ENCODE measurements at places on chromosomes 6 and 20.
A peak's percentile ranks its signal among the peaks of the same experiment; 100 is the strongest.

DNA sequence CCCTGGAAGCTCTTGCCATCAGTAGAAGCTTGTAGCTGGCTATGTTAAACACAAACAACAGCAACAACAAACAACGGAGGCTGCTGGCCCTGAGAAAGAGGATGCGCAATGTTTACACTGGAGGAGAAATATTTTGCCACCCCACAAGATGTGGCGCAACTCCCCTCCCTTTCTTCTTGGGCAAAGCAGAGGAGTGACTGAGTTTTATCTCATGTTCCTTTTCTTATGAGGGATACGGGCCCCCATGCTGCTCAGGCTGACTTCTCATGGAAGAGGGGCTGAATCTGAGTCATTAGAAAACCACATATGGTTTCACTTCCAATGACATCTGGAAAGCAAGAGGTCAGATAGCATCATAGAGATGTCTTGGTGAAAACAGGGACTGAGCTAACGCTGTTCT, 75.9 kb upstream of the HDDC2 start:
- DNase-seq, result no peak

GRCh38 chr6:26233649-26234420, 131.2 kb upstream of the BTN3A2 start:
- DNase-seq, result peak; percentile 48

DNA sequence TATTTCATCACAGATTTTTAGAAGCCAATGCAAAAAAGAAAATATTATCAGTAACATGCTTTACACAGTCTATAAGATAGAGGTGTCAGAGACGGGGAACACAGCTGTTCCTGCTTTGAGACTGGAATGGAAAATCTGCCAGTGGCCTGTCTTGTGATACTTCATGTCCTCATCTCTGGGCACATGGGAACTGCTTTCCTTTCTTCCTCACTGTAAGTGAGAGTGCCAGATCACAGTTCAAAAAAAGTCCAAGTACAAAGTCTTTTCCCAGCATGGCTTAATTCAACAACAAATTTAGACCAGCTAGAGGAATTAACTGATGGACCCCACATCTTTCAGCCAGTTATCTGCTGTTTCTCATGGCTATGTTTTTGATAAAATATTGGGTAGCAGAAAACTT, 490.4 kb downstream of the CDKAL1 start:
- DNase-seq, result no peak

DNA sequence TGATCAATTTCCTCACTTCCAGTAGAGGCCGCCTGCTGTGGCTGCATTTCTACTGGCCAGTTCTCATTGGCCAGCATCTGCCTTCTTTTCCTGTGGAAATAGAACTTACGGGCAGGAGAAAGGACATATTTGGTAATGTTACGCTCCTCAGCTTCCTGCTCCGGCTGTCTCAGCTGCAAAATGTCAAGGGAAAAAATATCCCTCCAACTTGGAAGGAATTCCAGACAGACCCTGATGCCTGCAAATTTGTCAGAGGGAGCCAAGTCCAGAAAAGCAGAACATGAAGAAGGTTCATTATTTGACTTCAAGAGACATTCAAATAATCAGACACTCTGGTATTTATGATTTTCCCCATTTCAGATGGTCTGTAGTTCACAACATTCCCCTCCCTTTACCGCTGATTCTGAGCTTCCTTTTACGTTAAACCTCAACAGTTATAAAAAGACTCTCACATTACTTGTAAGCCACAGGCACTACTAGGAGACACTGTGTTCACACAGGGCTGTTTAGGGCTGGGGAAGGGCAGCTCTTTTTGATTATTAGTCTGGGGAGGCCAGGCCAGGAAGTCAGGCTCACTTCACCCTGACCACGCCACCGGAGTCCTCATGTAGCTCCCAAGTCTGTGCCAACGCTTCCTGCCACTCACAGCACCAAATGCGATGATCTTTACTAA, 179.6 kb upstream of the CCN2 start:
- DNase-seq, result no peak

- no peak for DNase-seq
These were observed 79.5 kb upstream of the VSTM2L start for GRCh38 chr20:37823296-37823980.

GRCh38 chr6:122869437-122870024, 80.5 kb downstream of the SMPDL3A start:
- no peak for DNase-seq

DNA sequence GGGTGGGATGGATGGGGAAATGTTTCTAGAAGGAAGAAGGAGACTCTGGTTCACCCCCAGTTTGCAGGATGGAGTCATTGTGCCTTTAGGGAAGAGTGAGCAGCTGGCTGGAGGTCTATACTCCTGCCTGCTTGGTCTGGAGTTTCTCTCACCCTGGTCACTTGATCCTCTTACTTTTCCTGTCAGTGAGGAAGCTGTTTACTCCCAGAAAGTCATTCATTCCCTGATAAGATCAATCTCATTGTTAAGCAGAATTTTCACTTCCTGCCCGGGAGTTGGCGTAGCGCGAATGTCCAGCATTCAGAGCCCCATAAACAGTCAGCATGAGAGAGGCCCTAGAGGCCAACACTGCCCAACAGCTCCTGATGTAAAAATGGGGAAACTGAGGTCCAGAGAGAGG, 70.4 kb upstream of the SIRPA start:
- DNase-seq, result no peak

GRCh38 chr20:40926928-40927327, 101.7 kb upstream of the TOP1 start:
- DNase-seq, result no peak

GRCh38 chr20:35166242-35166830, 5.5 kb upstream of the PROCR start:
- DNase-seq, result no peak

- no peak for DNase-seq
These were observed 110.8 kb downstream of the EDN3 start for GRCh38 chr20:59411170-59411569.

DNA sequence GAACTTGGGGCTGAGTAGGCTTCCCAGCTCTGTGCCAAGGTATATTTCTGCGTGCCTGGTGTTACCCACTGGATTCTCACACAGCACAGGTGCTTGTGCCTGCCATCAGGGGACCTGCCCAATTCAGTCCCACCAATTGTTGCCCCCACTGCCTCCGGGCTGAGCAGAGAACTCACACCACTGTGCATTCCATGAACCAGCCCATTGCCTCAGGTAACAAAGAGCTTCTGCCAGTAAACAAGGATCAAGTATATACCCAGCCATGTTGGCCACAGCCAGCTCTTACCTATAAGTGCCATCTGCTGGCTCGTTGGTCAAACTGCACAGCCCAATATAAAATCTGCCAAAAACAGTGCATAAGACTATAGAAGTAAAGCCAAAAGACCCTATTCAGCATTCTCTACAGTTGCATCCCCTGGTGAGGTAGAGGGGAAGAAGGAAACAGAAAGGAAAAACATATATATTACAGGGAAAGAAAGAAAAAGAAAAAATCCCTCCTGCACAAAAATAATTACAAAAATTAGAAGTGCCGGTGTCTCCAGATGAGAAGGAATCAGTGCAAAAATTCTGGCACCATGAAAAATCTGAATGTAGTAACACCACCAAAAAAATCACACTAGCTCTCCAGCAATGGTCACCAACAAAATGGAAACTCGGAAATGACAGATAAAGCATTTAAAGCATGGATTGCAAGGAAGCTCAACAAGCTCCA, 241.4 kb downstream of the IBTK start:
- no peak for DNase-seq

DNA sequence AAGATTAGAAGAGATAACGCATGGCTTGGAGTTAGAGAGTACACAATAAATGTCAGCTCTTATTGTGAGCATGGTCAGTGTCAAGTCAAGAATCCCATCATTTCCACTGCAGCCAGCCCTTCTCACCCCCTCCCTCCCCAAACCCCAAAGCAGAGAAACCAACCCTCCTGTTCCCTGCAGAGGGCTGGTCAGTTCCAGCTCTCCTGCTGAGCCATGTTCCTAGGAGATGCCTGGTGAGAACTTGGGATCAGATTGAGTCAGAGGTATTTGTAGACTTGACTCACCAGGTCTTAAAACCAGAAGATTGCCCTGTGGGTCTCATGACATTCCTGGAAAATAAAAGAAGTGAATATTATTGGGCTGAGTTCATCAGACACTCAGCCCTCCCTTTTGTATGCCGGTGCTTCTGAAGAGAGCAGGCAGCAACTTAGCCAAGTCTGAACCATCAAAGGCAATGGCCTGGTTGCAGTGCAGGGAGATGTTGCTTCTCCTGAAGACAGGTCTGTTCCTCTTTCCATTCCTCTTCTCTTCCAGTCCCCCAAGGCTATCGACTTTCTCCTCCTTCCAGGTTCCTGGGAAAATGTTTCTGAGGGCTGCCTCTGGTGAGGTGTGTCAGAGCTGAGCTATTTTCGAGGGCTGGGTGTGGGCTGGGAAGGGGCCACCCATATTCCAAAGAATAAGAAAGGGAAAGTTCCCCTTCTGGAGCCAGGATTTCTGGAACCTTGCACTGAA, 278.2 kb upstream of the SUPT3H start:
- DNase-seq, result no peak

DNA sequence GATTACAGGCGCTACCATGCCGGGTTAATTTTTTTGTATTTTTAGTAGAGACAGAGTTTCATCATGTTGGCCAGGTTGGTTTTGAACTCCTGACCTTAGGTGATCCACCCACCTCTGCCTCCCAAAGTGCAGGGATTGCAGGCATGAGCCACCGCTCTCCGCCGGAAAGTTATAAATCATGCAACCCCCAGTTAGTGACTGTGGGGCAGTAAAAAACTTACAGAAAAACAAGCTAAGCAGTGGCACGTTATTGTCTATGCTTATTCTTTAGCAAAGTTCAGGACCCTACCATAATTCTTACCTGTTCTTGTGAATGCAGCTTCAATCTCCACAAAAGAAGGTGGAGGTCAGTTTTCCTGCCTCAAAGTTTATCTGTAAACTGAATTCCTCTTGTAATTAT, 47.5 kb upstream of the BTN3A2 start:
- DNase-seq, result no peak

DNA sequence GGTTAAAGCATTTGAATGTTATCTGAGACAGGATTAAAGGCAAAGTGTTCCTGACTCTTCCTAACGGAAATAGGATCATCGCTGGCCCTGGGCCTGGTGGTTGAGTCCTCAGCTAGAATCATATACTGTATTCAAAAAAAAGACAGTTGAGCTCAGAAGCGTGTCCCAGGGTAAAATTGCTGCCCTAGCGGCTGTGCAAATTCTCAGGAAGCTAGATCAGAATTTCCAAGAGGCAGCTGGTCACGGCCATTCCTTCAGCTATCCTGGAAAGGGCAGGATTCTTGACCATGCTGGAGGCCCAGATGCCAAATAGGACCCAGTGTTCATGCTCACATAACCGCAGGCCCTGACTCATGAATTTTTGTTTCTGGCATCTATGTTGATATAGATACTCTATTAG, 67.4 kb downstream of the STMND1 start:
- no peak for DNase-seq

GRCh38 chr20:58005581-58006345, 222.7 kb downstream of the ANKRD60 start:
- DNase-seq, result no peak

- no peak for DNase-seq
These were observed 140.3 kb downstream of the CEP57L1 start for GRCh38 chr6:109235481-109236038.

DNA sequence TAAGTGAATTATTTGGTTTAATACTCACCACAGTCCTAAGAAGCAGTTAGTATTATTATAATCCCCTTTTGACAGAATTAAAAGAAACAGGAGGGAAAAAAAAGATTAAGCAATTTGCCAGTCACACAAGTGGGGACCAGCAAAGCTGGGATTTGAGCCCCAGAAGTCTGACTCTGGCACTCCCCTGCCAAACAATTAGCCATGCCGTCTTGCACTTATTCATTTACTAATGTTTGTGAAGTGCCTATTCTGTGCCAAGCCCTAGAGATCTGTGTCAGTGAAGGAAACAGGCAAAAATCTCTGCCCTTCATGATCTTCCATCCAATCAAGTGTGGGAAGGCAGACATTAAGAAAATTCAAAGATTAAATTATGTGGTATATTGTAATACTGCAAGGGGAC, 126.0 kb upstream of the TOP1 start:
- DNase-seq, result no peak

DNA sequence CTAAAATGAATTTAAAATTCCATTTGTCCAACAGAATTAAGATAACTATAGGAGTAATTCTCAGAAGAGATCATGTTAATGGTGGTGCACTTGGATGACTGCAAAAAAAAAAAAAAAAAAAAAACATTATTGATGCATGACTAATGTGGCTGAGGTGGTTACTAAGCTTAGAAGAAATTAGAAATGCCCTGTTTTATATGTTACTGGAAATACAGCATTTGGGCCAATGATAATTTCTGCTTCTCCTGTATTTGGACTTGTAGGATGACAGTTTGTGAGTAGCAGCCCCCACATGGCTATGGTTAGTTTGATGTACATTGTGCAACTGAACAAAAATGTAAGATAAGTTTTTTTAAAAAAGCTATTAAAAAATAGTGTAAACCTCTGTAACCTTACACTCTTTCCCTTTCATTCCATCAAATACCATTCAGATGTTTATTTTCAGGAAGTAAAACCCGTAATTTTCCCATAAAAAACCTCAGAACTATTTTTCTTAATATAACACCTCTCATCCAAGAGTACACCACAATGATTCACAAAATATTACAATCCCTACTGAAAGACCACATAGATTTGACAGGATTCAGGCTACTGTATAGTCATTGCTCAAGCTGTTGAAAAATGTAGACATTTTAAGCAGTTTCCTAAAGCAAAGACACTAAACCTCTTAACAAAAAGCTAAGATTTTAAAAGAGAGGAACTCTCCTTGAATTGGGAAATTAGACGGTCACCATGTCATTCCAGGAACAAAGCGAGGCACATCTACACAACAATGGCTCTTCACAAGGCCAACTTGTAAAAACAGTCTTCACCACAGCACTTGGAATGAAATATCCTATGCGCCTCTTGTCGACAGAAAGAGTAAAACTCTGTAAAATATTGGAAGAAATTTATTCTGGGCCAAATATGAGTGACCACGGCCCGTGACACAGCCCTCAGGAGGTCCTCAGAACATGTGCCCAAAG, 83.0 kb downstream of the WDR27 start:
- DNase-seq, result no peak

DNA sequence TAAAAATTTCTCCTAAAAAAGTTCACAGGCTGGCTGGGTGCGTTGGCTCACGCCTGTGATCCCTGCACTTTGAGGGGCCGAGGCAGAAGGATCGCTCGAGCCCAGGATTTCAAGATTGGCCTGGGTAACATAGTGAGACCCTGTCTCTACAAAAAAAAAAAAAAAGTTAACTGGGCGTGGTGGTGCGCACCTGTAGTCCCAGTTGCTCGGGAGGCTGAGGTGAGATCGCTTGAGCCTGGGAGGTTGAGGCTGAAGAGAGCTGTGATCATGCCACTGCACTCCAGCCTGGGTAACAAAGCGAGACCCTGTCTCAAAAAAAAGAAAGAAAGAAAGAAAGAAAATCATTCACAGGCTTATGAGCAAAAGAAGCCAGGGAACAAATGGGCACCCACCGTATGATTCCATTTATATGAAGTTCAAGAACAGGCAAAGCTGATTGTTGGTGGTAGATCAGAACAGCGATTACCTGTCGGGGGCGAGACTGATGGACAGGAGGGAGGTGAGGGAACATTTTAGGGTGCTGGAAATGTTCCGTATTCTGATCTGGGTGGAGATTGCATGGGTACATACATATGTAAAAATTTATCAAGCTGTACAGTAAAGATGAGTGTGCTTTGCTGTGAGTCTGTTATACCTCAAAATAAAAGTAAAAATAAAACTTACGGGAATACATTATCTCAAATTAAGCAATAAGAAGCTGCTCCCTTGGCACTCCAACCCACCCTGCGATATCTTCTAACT, 77.1 kb downstream of the FGD2 start:
- DNase-seq, result no peak

GRCh38 chr6:20279608-20280287, 67.5 kb upstream of the MBOAT1 start:
- no peak for DNase-seq

- peak; percentile 32 for DNase-seq
These were observed 10.1 kb downstream of the EZR start for GRCh38 chr6:158808941-158809678.

All from CD4-positive, alpha-beta T cell (primary cell).